ENCODE measurements at places on chromosomes 3 and 15.

- no peak for DNase-seq
Observed at GRCh38 chr3:125148836-125149235, 63.7 kb downstream of the SLC12A8 start.

DNA sequence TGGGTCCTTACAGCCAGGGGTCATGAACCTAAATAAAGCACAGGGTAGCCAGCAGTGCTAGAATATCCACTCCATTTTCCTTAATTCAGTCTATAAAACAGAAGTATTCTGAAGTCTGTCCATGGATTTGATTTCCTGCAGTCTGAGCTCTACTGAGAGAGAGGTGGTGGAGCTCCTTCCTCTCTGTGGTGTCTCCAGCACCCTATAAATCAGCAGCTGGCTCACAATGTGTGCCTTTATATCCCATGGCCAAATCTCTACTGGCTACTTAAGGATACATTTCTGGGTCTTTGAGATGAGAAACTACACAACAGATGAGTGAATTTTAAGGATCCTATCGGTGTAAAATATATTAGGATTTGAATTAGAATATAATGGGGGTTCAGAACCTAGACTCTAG lies 339.9 kb upstream of the RBMS3 start:
- DNase-seq, result no peak

GRCh38 chr3:121482660-121483059 lies 63.1 kb downstream of the POLQ start:
- DNase-seq, result peak; percentile 64

GRCh38 chr3:2578560-2578959 lies 479.9 kb downstream of the CNTN4 start:
- no peak for DNase-seq

- DNase-seq, result no peak
Observed at GRCh38 chr3:2092758-2093157, 5.9 kb upstream of the CNTN4 start.

- no peak for DNase-seq
Observed at GRCh38 chr3:72102112-72102616, 317.2 kb upstream of the PROK2 start.

- DNase-seq, result peak; percentile 9
Observed at GRCh38 chr3:173371848-173372487, 25.6 kb upstream of the NLGN1 start.

DNA sequence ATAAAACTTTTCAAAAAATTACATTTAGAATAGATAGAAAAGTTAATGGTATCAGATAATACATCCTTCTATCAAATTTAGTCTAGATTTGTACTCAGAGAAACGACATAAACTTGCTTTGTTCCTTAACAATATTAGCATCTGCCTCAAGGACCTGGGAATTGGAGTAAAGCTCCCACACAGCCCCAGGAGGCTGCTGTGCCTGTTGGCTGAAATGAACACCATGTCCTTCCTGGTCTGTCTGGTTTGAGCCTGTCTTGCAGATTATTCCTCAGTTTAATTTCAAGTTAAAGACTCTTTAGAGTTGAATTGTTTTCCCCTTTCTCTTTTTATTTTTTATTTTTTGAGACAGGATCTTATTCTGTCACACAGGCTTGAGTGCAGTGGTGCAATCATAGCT lies 19.4 kb downstream of the GNB5 start:
- DNase-seq, result no peak

DNA sequence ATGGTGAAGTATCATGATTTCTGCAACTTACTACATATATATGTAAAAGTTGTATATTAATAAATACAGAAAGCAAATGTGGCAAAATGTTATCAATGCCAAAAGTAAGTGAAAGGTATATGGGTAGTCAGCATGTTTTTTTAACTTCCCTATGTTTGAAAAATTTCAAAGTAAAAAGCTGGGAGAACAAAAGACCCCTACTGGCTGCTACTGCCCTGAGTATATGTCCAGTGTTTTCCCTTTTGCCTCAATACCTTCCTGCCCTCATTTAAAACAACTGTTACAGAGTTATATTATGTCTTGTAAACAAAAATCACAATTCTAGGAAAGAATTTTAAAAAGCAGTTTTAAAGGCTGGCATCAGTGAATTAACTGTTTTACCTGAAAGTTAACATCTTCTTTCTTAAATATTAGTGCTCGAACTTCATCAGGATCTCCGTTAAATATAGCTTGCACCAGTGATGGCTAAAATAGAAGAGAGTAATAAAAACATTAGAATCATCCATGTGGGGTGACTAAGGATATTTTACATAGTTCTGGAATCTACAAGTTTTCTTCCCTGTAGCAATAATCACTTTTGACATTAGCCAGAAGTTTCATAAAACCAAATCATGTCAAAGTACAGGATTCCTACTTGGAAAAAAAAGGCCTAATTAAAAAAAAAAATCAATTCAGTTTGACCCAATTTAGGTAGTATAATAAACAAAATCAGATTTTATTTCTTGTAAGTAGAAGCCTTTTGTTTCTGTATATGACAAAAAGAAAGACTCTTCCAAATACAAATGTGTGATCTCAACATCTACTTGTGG lies 2.7 kb downstream of the ANKRD28 start:
- DNase-seq, result no peak

DNA sequence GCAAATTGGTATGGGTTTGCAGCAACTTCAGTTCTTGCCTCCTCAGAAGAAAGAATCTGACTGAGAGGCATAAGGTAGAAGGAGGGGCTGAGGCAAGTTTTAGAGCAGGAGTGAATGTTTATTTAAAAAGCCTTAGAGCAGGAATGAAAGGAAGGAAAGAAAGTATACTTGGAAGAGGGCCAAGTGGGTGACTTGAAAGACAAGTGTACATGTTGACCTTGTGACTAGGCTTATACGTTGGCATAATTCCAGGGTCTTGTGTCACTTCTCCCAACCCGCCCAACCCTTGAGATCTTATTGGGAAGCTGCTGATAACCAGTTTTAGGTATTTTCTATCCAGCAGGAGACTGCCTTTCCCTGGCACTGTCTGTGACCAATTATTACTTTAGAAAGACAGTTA lies 436.9 kb upstream of the ZNF717 start:
- no peak for DNase-seq

GRCh38 chr15:57165992-57166391 lies 210.3 kb upstream of the CGNL1 start:
- DNase-seq, result peak; percentile 33

GRCh38 chr3:14725564-14726440 lies 50.9 kb downstream of the C3orf20 start:
- no peak for DNase-seq

GRCh38 chr3:61526308-61526707 lies 35.1 kb upstream of the PTPRG start:
- DNase-seq, result no peak

DNA sequence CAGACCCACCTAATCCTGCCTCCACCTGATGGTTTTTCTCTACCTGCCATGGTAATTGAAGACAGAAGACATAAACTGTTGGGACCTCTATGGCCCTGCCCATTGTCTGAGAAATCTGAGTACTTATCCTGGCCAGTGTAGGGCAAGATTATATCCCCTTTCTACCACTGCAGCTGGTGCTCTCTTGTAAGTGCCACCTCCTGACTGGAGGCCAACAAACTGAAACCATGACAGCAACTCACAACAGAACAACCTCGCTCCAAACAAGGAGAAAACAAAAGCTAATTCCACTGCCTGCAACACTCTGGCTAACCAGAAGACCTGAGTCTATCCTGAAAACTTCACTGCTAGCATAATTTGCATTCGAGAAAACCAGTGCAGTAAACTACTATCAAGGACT lies 82.9 kb downstream of the CLDN1 start:
- no peak for DNase-seq

GRCh38 chr15:40244961-40245523 lies 6.2 kb downstream of the PAK6 start:
- peak; percentile 59 for DNase-seq

- DNase-seq, result no peak
Observed at GRCh38 chr15:74790080-74790916, 8.4 kb downstream of the CSK start.

DNA sequence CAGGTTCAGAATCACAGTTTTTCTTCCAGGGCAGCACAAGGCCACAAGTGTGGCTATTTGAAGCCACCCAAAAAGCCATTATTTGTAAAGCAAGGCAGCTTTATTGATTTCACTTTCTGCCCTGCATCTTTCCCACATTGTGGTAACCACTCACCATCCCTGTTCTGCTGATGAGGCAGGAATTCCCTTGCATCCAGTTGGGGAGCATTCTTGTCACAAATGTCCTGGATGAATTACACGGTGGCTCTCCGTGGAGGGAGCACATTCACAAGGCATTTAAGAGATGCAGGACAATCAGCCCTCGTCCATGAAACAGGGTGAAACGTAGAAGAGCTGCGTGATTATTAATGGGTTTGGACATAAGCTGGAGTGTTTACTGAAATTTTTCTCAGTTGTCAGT lies 111.2 kb downstream of the APBA2 start:
- no peak for DNase-seq

DNA sequence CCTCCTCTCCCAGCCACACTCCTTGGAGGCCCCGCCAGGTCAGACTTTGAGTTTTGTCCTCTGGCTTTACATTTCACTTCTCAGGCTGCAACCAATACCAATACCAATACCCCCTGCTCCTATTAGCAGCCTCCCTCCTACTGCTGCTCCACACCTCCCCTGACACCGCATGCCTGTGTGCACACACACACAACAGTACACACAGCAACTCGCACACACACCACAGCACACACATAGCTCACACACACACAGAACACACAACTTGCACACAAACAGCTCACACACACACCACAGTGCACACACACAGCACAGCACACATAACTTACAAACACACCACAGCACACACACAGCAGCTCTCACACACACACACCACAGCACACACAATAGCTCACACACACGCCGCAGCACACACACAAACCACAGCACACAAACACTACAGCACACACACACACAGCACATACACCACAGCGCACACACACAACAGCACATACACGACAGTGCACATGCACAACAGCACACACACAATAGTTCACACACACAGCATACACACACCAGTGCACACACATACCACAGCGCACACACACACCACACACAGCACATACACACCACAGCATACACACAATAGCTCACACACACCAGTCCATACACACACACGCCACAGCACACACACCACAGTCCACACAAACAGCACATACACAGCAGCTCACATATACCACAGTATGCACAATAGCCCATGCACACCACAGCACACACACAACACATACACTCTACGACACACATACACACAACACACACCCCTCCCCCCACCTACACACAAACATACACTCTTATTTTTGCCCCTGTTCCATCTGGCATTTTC lies 204.7 kb downstream of the UACA start:
- DNase-seq, result no peak

GRCh38 chr15:31398677-31399301 lies 72.2 kb downstream of the KLF13 start:
- DNase-seq, result peak; percentile 42

GRCh38 chr3:50408443-50408944 lies 49.2 kb upstream of the TMEM115 start:
- DNase-seq, result no peak

All from mammary epithelial cell (primary cell).